Activated CD4-positive, alpha-beta T cell treated with anti-CD3 and anti-CD28 coated beads, Interleukin-2, amount 50 U/mL, for 4 hours (primary cell): ENCODE measurements at places on chromosomes 4 and X.

DNA sequence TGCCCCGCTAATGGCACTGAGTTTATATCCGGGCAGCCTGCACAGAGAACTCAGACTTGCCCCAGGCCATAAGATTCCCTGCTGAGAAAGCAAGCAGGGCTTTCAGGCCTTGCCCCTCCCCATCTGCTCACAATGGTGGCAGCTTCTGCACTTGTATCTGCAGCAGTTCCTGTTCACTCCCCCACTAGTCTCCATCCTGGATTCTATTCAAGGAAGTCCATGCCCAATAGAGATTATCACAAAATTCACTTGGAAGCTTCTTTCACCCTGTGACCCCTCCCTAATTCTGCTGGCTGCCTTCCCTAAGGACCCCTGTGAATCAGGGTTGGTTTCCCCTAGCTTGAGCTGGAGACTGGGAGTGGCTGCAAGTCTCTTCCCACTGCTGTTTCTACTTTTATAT is 34.5 kb upstream of the UCP1 start:
- DNase-seq: no peak

- no peak for DNase-seq
These were observed 148.2 kb upstream of the RPS6KA3 start for GRCh38 chrX:20414762-20415445.

DNA sequence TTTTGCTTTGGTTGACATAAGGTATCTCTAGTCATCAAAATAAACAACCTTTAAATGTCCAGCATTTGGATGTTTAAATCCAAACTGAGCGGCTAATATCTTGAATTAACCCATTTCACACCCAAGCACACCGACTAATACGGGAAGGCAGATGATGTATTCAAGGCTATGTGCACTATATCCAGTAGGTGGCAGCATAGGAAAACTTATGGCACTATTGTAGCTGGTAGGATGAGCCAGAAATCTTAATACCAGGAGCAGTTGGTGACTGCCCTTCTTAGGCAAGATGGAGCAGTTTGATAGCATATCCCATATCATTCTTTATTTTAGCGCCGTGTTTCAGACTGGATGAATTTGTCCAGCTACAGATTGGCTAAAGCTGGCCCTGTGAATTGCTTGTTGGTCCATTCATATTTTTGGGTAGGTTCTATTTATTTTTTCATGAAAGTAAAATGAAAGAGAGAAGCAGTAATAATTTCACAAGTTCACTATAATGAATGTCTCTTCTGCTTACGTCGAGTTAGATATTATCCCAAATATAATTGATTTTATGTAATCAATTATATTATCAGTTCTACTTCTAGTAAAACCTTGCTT is 24.4 kb downstream of the UCHL1 start:
- DNase-seq: no peak

DNA sequence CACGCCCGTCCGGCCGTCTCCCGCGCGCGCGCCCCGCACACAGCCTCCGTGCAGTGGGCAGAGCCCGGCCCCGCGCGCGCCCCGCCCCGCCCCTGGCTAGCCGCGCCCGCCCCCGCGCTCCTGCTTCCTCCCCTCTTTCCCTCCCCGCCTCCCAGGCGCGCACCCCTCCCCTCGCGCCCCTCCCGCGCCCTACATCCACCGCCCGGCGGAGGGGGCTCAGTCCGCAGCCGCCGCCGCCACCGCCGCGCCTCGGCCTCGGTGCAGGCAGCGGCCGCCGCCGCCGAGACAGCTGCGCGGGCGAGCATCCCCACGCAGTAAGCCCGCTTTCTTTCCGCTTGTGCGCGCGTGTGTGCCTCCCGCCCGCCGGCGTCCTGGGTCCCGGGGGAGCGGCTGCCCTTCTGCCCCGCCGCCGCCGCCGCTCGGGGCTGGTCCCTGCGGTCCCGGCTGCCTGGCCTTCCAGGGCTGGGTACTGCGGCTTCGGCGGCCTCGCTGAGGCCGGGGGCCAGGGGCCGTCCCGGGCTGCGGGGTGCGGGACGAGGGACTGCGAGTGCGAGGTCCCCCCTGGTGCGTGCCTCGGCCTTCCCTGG is at the start of gene FHL1:
Gene FHL1 (plus strand): TSS at position 219 of the 587 bp plus-strand sequence.
- peak; percentile 36 for DNase-seq

DNA sequence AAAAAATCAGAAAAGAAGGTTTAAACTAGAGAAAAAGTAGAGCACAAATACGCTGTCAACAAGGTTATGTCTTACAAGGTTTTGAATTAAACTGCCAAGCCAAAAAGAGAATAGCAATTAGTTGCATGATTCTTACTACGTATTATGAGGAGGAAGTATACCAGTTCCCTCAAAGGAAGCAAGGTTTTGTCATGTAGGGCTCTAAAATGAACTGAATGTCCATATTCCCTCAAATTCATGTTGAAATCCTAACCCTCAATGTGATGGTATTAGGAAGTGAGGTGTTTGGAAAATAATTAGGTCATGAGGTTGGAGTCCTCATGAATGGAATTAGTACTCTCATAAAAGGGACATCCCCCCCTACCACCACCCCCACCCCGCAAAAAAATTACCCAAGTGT is 201.0 kb downstream of the FBXW7 start:
- DNase-seq: no peak

DNA sequence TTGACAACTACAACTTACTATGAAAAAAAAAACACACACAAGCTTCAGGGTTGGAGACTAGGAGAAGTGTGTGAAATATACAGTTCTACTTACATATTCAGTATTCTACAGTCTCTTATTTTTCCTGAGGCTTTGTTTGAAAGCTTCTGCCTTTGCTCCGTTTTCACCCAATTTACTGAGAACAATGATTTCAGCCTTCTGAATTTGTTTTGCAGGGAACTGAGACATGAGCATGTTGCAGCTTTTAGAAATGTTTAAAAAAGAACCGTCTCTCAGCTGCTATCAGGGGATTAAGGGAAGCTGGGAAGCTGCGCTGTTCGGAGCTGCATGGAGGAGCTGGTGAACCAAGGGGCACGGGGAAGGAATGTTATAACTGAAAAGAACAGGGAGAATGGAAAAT is 85.7 kb downstream of the QDPR start:
- no peak for DNase-seq

GRCh38 chr4:143291314-143291713 is 45.4 kb upstream of the GAB1 start:
- DNase-seq: no peak

- no peak for DNase-seq
These were observed 60.2 kb downstream of the BANK1 start for GRCh38 chr4:101850698-101851097.

DNA sequence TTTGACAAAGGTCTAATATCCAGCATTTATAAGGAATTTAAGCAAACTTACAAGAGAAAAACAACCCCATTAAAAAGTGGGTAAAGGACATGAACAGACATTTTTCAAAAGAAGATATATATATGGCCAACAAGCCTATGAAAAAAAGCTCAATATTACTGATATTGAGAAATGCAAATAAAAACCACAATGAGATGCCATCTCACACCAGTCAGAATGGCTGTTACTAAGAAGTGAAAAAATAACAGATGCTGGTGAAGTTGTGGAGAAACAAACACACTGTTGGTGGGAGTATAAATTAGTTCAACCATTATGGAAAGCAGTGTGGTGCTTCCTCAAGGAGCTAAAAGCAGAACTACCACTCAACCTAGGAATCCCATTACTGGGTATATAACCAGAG is 91.6 kb upstream of the EFHC2 start:
- DNase-seq: no peak

GRCh38 chr4:184748251-184748652 is 14.4 kb upstream of the CENPU start:
- no peak for DNase-seq

DNA sequence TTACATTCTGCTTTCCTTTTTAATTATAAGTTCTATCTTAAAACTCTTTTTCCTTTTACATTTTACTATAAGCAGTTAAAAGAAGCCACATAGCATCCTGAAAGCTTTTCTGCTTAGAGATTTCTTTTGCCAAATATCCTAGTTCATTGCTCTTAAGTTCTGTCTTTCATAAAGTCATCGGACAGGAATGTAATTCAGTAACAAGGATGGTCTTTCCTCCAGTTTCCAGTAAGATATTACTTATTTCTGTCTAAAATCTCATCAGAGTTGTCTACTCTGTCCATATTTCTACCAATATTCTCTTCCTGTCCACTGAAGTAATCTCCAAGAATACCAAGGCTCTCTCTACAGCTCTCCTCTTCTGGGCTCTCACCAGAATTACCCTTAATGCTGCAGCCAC is 37.5 kb upstream of the ADH1C start:
- DNase-seq: no peak

- no peak for DNase-seq
These were observed 166.8 kb downstream of the AFAP1 start for GRCh38 chr4:7772711-7773385.

GRCh38 chr4:112172180-112172579 is 26.9 kb downstream of the FAM241A start:
- DNase-seq: no peak

GRCh38 chrX:124217304-124218251 is 114.9 kb upstream of the TEX13D start:
- peak; percentile 45 for DNase-seq

- DNase-seq: no peak
These were observed 130.5 kb upstream of the APOOL start for GRCh38 chrX:84873176-84873575.

DNA sequence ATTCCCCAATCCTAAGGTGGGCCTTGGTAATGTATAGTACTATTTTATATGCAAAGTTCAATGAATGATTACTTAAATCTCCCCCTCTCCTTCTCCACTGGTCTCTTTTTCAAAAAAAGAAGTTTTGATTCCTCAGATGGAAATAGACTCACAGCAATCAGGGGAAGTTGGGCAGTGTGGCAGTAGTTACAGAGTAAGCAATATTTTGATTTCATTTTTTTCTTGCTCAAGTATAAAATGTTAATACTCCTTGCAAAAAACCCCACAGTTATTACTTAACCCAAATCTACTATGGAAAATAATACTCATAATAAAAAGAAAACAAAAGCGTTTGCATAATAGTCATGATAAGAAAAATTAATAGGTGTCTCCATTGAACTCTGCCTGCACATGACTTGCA is 56.9 kb upstream of the CXCL8 start:
- no peak for DNase-seq

DNA sequence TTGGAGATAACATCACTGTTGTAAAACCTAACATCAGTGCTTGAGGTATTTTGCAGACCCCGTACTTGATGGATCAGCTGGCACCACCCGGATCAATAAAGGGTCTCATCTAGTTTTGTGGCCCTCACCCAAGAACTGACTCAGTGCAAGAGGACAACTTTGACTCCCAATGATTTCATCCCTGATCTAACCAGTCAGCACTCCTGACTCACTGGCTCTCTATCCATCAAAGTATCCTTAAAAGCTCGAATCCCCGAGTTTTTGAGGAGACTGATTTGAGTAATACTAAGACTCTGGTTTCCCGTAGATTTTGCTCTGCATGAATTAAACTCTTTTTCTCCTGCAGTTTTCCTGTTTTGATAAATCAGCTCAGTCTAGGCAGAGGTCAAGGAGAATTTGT is 2498.1 kb downstream of the PCDH7 start:
- DNase-seq: no peak

GRCh38 chrX:50081282-50081889 is 119.4 kb downstream of the AKAP4 start:
- no peak for DNase-seq

DNA sequence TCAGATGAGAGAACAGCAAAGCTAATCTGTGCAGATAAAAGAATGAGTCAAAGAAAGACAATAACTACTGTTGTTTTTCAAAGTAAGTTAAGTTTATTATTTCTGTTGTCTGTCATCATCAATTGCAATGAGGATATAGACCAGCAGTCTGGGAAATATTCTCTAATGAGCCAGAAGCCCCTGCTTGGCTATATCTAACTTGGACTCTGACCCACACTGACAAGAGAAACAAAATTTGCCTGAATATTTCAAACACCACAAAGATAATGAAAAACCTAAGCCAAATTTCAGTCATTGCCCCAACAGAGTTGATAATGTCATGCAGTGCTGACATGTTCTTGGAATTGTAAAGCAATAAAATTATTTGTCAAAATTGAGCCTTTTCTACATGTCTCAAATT is 115.0 kb upstream of the PRDX4 start:
- DNase-seq: no peak

DNA sequence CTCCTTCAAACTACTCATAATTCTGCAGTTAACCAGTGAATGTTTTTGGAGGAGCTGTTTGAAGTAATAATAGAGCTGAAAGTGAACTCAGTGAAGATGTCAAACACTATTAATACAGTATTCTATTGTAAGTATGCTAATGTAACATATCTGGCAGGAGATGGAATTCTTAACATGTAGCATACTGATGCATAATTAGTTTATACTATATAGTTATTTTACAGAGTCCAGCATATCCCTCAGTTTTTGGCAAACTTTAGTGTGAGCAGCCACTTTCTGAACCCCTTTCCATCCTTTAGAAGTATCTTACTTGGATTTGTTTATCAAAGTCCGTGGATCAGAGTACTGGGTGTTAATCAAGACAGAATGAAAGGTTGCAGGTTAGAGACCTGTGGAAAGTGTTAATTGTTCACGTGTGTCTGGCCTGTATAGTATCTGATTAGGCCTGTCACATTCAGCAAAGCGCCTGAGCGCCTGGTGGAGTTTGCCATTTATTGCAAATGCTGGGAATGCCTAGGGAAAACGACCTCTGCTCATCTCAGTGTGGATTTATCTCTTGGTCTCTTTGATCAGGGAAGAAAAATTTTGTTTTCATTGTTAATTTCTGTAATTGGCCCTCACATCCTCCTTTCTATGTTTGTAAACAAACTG is 251.7 kb upstream of the MAD2L1 start:
- DNase-seq: no peak

DNA sequence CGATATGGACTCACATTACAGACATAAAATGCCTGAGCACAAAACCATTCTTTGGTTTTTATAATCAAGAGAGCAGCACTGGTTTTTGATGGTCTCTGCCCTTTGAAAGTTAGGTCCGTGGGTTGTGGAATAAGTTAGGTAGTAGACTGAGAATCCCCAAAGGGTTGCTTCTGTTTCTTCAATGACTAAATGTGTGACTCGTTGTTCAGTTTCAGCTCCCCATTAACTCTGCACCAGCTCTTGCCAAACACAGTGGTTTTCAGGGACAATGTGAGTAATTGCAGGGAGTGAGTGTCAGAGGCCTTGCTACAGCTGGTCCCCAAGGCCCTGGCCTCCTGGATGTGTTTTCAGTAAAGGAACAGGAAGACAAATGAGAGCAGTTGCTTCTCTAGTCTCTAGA is 24.8 kb downstream of the SMIM20 start:
- no peak for DNase-seq

GRCh38 chr4:146975527-146975926 is 29.9 kb upstream of the TTC29 start:
- no peak for DNase-seq
